8988T (cell line): ENCODE measurements at places on chromosomes 2 and 18.

DNA sequence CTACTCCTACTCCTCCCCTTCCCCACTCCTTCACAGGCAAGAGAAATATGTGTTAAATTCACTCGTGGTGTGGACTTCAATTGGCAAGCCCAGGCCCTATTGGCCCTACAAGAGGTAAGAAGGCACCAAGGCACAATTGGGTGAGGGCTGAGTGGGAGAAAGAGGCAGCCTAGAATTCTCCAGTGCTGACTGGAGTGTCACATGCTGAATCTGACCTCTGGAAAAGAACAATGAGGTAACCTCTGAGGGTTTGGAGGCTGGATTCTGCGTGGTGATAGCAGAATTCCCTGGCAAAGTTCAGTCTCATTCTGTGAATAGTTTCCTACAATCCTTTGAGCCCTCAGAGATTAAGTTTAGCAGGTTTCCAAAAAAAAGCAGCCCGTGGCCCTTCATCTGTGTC is 6.9 kb downstream of the CENPA start:
- no peak for DNase-seq

DNA sequence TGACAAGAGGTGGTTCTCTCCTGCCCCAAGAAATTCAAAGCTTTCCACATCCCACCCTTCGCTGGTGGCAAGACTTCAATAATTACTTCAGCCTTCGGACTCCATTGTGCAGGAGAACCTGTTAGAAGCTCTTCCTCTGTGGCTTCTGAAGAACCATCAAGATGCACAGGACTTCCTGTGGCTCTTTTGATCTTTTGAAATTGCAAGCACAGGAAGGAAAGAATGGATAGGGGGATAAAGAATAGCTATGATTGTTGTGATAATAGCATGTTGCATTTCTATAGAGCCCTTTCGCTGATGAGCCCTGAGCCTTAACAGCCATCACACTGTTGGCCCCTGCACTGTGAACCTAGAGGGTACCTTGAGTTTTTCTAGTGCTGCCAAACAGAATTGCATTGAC is 7.4 kb downstream of the EPAS1 start:
- DNase-seq = no peak

DNA sequence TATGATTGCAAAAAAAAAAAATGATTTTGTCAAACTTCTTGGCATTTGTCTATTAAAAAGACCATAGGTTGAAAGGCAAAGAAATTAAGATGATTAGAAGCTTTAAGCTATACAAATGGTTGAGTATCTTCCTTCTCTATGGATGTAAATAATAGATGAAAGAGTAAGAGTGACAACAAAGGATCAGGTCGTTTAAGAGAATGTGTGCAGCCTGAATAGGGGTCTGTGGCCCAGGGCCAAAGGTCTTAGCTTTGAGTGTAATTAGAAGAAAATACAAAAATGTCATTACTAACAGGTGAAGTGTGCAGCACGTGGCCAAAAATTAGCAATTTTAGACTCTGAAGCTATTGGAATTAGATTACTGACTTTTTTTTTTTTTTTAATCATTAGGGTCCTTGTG is 122.4 kb downstream of the GREB1L start:
- DNase-seq = no peak

DNA sequence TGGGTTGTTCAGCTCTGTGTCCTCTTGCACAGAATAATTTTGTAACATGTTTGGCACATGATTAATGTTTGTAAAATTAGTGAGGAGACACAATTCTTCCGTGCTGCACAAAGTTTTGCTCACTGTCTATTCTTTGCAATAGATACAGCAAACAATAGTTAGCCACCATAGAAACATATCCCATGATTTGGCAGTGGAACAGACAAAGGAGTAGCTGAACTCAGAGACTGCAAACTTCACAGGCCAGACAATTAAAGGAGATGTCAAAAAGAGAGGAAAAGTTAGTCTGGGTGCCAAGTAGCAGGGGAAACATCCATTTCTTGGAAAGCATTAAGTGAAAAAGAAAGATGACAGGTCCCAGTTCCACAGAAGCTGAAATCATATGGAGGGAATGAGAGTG is 267.4 kb upstream of the NRXN1 start:
- no peak for DNase-seq

- no peak for DNase-seq
Measured at GRCh38 chr18:34322365-34323289, 97.9 kb upstream of the NOL4 start.

GRCh38 chr2:190533175-190533967 is 1.2 kb downstream of the NEMP2 start:
- no peak for DNase-seq

DNA sequence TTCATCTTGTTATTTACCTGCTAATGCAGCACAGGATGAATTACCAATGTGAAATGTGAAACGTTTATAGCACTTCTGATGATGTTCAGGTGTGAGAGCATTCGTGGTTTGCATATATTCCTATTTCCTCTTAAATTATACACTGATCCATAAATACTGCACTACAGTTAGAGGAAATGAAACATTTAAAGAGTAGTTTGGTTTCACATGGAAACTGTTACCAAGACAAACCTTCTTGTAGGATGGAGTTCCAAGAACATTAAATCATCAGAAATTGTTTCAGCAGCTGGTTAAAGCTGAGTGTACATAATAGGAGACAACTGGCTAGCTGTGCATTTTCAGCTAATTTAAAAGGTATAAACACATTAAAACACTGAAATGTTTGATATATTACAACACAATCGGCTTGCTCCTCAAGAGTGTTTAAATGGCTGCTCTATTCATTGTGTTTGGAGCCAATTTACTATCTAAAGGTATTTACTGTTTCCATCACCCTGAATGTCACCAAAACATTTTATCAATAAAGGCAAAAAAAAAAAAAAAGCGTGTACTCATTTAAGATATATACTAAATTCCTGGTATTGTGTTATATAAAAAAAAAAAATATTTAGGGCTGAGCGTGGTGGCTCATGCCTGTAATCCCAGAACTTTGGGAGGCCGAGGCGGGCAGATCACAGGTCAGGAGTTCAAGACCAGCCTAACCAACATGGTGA is 100.6 kb downstream of the DYM start:
- DNase-seq = no peak

- DNase-seq = no peak
Measured at GRCh38 chr2:11750422-11750821, 4.0 kb downstream of the LPIN1 start.

GRCh38 chr18:23380817-23381216 is 72.3 kb upstream of the RIOK3 start:
- DNase-seq = no peak

- no peak for DNase-seq
Measured at GRCh38 chr2:116545286-116546068, 1269.0 kb upstream of the DDX18 start.

DNA sequence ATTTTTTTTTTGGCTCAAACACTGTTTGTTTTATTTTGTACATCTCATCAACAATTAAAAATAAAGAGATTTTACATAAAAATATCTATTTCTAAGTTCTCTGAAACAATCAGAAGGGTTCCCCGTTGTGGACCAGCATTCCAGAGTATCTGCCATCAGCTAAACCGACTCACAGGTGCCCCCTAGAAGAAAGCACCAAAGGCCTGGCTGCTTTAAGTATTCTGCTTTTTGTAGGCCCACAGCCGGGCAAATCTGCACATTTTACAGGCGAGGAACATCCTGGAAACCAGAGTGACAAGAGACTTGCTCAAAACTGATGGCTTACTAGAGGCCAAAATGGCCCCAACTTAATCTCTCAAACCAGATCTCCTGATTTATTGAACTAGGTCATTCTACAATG is 82.2 kb upstream of the SETBP1 start:
- no peak for DNase-seq

DNA sequence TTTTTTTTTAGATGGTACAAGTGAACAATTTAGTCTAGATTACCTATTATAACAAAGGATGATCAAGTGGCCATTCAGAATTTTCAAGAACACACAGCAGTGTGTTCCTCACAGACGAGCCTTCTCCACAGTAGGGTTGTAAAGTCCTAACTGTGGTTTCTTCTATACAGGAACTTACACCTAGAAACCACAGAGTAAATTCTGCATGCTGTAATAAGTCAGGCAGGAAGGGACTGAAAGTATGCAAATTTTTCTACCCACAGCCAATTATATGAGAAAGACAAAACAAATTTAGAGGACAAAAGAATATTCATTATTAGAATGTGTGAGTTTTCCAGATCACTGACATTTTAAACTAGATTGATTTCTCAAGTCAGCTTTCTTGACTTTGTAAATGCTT is 99.5 kb downstream of the RBMS1 start:
- no peak for DNase-seq

GRCh38 chr2:24076849-24077534 is 866 bp upstream of the SF3B6 start:
- DNase-seq = no peak

GRCh38 chr18:68803356-68803755 is 5.5 kb downstream of the CCDC102B start:
- DNase-seq = no peak

- no peak for DNase-seq
Measured at GRCh38 chr2:128613351-128613750, 294.7 kb upstream of the HS6ST1 start.

DNA sequence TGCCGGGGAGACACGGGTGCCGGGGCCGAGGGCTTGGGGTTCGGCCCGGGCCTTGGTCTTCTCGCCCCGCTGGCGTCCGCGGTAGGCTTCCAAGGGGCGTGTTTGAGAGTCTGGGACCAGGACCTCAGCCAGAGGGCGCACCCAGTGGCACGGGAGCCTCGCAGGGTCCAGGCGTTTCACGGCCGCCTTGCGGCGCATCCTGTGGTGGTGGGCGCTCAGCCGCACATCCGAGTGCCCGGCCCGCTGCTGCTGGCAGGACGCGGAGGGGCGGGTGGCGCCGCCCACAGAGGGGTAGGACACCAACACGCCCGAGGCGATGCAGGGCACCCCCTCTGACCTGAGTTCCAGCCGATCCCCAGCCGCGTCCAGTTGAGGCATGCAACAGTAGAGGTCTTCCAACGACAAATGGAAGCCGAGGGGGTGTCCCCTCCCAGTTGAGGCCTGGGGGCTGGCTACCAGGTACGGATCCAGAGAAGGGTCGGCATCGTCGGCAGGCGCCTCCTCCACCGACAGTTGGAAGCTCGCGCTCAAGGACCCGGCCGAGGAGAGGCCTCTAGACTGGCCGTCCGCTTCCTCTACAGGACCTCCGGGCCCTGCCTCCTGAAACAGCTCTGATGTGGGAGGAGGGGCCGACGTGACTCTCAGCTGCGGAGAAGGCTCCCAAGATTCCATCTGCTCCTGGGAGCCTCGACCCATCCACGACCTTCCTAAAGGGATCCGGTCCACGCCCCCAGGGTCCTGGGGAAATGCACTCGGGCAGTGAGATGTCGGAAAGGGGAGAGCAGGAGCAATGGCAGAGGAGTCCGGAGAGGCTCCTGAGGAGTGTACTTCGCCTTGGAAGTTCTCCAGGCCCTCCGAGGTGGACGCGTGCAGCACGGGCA is 6.3 kb downstream of the C2orf81 start:
- DNase-seq = no peak

- no peak for DNase-seq
Measured at GRCh38 chr2:215717501-215718381, 281.9 kb upstream of the FN1 start.

DNA sequence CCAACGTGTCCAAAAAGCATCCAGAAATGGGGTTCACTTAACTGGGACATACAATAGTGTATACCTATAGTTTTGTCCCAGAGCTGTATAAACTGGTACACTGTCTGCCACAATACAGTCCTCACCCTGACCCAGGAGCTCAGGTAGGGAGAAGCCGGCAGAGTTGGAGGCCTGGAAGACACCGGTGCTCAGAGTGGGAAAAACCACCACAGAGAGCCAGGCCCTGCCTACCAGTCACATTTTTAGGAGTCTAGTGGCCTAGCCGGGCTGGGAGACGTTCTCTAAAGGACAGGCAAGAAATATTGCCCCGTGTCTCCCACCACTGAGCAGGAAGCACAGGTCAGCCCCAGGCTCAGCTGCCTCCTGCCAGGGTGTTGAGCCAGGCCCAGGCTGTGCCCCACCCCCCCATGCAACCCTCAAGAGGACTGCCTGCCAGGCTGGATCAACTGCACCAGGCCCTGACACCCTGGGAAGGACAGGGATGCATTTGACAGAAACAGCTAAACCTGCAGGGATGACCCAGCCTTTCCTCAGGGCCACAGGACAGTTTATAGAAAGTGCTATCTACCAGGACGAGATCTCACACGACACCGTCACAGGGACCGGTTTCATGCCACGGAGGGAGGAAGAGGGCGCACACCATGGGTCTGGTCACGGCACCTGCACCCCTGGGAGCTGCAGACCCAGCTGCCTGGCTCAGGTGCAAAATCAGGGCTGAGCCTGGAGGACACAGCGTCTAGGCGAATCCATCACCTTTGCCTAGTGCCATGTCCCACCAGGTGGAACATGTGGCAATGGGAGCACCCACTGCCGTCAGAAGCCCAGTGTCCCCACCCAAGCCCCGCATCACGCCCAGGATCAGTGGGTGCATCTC is 89.9 kb downstream of the TMEM18 start:
- no peak for DNase-seq

GRCh38 chr2:31258351-31258750 is 24.4 kb downstream of the EHD3 start:
- DNase-seq = no peak
